ENCODE measurements at places on chromosomes 7 and 10.

DNA sequence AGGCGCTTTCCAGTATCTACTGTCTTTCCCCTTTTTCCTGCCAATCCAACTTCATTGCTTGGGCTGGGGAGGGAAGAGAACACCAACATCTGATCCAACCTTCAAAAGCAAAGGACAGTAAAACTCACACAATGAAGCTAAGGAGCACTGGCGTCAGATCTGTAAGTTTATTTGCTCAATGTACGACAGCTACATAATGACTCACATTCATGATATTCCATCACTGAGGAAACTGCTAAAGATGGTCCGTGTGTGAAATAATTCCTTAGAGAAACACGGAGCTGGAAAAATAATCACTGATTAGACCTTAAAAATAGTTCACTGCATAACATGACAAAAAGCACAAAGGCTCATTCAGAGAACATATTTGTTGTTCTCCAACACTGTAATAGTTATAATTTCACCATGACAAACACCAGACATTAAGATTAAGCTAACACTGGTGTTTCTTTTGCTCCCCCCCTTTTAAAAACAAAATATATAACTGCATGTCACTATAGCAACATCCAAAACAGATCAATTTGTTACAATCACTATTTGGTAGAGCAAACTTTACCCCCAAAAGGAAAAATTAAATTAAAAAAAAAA, 24.3 kb downstream of the HSPB1 start:
- DNase-seq: peak; percentile 61
- H3K36me3 ChIP-seq: peaks cover 42% of the 10 kb centered on the region
- H3K4me3 ChIP-seq: no peak overlapping the region
- peaks cover 2% of the 10 kb centered on the region for H3K4me1 ChIP-seq
- no peaks in the 10 kb centered on the region for H3K27me3 ChIP-seq

DNA sequence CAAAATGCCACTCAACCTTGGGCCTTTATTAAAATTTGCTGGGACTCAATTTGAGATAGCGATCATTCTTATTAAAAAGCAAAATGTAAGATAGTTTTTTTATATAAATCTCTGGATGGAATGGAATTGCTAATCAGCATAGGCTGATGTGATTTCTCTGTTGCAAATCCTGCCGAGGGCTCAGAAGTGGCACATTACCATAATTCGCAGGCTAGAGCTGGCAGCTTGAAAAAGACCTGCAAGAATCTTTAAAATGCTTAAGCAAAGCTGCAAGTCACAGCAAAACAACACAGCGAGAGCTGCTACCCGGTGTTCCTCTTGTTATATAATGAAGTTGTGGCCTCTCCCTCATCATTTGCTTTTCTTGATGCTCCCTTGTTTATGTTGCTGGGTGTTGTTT, 448.1 kb downstream of the GATA3 start:
- H3K4me3 ChIP-seq: no peak overlapping the region
- no peaks in the 10 kb centered on the region for H3K4me1 ChIP-seq
- H3K27ac ChIP-seq: no peak overlapping the region
- no peaks in the 10 kb centered on the region for H3K36me3 ChIP-seq
- peaks cover 5% of the 10 kb centered on the region for H3K27me3 ChIP-seq

DNA sequence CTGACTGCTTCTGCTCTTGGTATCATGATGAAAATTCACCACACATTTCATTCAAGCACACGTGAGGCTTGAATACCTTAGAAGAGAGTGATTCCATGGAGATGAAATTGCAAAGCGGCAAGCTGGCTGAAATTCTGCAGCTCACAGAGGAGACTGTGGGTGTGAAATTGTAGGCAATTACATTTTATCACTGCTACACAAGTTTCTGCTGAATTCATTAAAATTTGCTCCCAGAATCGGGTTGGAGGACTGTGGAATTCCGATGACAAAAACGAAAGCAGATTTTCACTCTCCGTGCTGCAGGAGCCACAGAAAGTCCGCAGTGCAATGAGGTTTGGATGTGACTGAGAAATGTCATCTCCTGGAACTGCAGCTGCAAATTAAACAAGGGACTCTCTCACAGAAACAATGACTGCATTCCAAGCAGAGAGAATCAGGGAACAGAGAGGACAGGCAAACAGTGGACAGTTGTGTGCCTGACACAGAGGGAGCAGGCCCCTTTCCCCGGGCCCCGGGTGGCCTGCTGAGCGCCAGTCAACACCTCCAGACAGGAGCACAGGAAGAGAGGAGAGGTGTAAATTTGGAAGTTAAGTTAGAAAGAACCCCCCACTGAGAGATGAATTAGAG, 109.1 kb downstream of the C10orf90 start:
- DNase-seq: peak; percentile 34
- H3K36me3 ChIP-seq: no peaks in the 10 kb centered on the region
- H3K27me3 ChIP-seq: no peaks in the 10 kb centered on the region

DNA sequence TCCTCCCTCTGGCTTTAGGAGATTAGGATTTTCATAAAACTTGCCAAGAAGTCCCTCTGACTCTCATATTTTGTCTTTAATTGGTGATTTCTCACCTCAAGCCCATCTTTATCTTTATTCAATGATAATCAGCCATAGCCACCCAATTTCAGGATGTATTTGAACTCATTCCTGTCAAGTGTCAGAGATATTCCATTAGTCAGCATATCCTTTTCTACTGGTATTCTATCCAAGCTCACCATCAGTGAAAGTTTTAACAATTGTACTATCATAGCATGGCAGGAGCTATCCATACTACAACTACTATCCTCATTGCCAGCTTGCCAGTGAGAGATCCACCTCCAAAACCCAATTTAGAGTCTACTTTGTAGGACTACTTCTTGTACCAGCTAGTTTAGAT, 114.6 kb downstream of the GNAI1 start:
- H3K4me1 ChIP-seq: no peaks in the 10 kb centered on the region
- H3K36me3 ChIP-seq: no peaks in the 10 kb centered on the region
- H3K4me3 ChIP-seq: no peak overlapping the region
- DNase-seq: no peak
- H3K27me3 ChIP-seq: no peaks in the 10 kb centered on the region
- no peak overlapping the region for H3K27ac ChIP-seq

- H3K36me3 ChIP-seq: peaks cover 36% of the 10 kb centered on the region
- H3K27me3 ChIP-seq: no peaks in the 10 kb centered on the region
- peaks cover 4% of the 10 kb centered on the region for H3K4me1 ChIP-seq
- no peak overlapping the region for H3K27ac ChIP-seq
- no peak overlapping the region for H3K4me3 ChIP-seq
These were observed 84.4 kb upstream of the EFCAB10 start for GRCh38 chr7:105665684-105666083.

DNA sequence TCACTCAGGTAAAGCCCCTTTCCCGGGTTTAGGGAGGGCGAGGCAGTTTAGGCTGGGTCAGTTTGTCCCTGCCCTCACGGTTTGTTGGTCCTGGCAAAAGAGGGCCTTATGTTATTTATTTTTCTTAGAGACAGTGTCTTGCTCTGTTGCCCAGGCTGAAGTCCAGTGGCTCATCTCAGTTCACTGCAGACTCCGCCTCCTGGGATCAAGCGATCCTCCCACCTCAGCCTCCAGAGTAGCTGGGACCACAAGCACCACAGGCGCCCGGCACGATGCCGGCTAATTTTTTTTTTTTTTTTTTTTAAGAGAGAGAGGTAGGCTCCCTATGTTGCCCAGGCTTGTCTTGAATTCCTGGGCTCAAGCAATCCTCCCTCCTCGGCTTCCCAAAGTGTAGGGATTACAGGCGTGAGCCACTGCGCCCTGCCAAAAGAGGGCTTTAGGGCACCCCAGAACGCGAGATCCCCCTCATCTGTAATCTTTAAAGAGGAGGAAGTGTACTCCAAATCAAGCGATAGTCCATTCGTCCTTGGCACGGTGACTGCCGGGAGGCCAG, 626 bp upstream of the BMS1 start:
- H3K4me1 ChIP-seq: peaks cover 4% of the 10 kb centered on the region
- no peak for DNase-seq
- H3K36me3 ChIP-seq: peaks cover 27% of the 10 kb centered on the region
- H3K27ac ChIP-seq: peak overlapping the region; percentile 94
- peak overlapping the region; percentile 80 for H3K4me3 ChIP-seq

DNA sequence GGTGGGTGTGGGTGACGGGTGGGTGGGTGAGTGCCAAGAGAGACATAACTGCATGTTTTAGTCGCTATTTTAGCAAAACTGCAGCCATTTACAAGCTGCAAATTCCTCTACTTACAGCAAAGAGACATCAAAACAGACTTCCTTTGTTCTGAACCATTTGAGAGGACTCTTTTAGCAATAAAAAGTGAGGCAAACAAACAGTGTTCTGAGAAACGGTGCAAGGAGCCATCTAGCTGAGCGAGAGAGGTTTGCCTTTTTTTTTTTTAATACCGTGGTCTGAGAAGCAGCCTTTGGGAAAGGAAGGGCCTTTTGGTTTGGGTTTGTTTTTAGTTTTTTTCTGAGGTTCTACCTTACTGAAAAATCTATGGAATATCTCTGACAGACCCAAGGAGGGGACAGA, 62.9 kb downstream of the SCRN1 start:
- H3K4me1 ChIP-seq: peaks cover 13% of the 10 kb centered on the region
- H3K27me3 ChIP-seq: no peaks in the 10 kb centered on the region
- DNase-seq: no peak
- H3K27ac ChIP-seq: no peak overlapping the region

DNA sequence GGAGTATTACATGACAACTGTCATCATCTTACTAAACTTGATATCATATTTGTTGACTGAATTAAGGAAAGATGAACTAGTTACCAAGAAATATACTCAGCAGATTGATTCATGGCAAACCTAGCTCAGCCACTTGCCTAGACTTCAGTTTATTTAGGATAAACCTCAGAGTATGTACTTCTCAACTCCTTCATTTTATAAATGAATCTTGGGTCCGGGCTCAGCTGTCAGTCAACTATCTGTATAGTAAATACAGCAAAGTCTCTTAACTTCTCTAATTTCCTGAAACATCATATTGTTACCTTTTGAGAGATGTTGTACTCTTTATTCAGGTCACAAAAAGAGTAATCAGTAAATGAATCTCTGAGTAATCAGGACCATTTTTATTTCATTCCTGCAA, 211.0 kb upstream of the KLF14 start:
- peaks cover 8% of the 10 kb centered on the region for H3K4me1 ChIP-seq
- no peak overlapping the region for H3K4me3 ChIP-seq
- H3K36me3 ChIP-seq: peaks cover 3% of the 10 kb centered on the region
- DNase-seq: no peak

DNA sequence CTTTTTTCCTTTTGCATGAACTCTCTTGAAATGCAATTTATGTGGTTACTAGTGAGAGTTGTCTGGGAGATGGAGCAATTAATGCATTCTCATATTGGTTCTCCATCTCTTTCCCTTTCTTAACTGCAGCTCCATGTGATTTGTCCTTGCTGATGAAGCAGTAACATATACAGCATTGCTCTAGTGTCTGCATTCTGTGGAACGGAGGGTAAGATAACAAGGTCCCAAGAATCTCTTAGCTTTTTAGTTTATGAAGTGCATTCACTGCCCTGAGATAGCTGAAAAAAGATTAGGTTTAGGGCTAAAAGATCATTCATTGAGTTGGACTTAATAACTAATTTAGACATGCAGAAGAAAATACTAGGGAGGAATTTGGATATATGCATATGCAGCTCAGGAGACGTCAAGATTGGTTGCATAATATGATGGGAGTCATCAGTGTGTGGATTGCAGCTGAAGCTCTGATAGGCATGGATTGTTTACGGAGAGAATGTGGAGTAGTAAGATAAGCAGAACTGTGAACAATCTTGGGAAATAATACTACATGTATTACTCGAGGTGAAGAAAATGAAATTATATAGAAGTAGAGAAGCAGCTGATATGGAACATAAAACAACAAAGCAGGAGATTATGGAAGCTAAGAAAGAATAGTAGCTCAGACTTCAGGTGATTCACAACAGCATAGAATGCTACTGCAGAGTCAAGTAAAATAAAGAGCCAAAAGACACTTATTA, 404.7 kb downstream of the ARL4A start:
- DNase-seq: peak; percentile 52
- H3K36me3 ChIP-seq: no peaks in the 10 kb centered on the region
- H3K27me3 ChIP-seq: no peaks in the 10 kb centered on the region
- no peaks in the 10 kb centered on the region for H3K4me1 ChIP-seq

DNA sequence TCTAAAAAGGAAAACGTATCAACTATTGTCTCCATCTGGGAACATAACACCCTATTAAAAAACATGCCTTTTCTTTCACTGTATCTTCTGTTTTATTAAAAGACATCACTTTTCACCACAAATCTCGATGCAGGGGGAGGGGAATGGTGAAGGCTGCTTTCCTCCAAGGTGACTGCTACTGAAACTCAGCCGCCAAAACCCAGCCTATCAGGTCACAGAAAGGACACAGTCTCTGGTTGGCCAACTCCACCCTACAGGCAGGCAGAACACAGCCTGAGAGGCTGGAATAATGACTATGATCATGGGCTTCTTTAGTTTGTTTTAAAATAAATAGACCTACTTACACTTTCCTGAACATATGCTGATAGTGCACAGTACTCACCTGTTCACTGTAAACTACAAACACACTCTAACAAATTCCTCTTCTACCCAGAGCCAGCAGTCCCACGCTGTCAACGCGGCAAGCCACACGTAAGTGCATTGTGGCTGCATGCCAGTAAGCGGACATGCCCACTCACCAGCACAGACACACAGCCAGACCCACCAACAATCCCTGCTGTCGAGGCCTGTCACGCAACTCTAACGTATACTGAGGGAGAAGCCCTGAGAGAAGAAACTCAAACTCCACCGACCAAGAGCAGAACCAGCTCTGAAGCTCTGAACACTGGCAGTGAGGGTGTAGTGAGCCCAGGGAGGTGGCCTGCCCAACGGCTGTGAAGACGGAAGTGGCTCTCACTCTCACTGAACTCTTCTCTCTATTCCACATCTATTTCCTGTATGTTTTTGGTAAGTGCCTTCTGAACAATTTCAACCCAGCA, 41.8 kb downstream of the NCAPG2 start:
- H3K27ac ChIP-seq: no peak overlapping the region
- no peak overlapping the region for H3K4me3 ChIP-seq
- H3K36me3 ChIP-seq: peaks cover 20% of the 10 kb centered on the region
- H3K4me1 ChIP-seq: no peaks in the 10 kb centered on the region

DNA sequence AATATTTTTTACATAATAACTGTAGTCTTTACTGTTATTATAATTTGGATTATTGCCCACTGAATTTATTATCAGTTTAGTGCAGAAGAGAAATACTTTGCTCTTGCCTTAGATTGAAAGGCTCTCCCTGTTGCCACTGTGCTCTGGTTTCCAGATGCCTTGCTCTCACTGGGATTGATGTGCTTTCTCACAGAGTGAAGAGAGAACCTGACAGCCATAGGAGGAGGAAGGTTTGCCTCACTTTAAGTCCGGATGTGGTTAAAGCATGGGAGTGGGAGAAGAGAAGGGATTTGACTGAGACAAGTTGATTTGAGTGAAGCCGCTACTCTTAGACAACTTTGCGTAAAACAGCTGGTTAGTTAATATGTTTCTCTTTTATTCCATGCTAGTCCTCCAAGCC, 68.2 kb upstream of the RPA3 start:
- no peak overlapping the region for H3K27ac ChIP-seq
- H3K27me3 ChIP-seq: no peaks in the 10 kb centered on the region
- no peaks in the 10 kb centered on the region for H3K36me3 ChIP-seq
- no peak for DNase-seq
